ENCODE measurements at places on chromosomes 2 and 18.

DNA sequence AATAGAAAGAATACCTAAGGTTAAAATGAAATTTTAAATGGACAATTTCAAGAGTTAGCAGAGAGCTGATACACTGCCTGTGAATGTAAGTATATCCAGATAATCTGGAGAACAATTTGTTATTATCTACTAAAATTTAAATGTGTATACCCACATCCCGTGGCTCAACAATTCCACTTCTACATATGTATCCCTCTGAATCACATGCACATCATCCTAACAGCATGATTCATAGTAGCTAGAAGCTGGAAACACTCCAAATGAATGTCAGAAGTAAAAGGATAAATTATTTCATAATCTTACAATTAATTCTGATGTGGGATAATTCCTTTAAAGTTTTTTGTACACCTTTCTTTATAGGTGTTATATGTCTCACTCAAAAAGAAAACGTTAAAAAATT lies 87.9 kb downstream of the CNTNAP5 start:
- no peak for DNase-seq

DNA sequence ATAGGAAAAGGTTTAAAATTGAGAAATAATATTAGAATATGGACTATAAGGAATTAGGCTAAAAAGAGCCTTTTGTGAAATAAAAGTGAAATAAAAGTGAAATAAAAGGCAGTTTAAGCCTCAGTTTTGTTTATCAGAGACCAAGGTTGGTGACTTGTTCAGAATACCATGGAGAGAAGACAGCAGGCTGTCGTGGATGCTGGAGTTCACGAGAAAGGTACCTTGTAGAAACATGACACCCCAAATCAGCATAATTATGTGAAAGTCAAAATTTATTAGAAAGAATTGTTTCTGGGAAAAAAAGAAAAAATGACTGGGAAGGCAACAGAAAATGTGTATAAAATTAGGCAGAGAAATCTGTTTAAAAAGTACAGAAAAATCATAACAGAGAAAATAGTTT lies 46.5 kb upstream of the SPAG16 start:
- DNase-seq = no peak

GRCh38 chr2:23323917-23324680 lies 60.9 kb upstream of the KLHL29 start:
- DNase-seq = no peak

DNA sequence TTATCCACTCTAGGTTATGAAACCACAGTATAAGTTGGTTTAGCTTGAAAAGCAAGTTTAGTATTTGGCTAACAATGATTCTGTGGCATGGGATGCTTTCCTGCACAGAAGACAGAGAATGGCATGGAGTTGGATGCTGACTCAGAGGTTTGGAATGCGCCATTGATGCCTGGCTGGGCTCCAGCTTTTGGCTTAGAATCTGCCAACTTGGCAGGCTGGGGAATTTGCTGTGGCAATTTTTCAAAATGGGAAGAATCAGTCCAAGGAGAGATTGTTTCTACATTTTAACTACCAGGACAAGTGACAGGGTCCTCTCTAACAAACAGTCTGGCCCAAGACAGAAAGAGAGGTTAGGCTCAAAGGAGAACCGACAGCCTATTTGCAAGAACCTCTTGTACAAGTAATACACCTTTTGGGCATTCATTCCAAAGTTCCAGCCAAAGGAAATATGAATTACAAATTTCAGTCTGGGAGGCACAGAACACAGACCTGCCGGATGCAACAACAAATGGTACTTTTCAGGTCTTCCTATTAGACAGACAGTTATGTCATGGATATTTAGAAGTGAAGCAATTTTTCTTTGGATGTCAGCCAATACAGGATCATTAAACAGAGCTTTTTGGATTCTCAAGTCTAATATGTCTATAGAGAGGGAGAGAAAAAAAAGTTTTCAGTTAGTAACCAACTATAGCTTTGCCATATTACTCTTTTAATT lies 1027.7 kb downstream of the TMEM182 start:
- no peak for DNase-seq

- no peak for DNase-seq
These were observed 2.6 kb upstream of the STON1 start for GRCh38 chr2:48527226-48527885.
